ENCODE measurements at places on chromosomes 7 and 10. TPM values are rescaled to one million over a fixed set of nuclear protein-coding genes. Genes with fewer than 3 reads are reported as not detected.
A peak's percentile ranks its signal among the peaks of the same experiment; 100 is the strongest.

- no peak overlapping the region for H3K4me3 ChIP-seq
- H3K4me1 ChIP-seq, result peaks cover 37% of the 10 kb centered on the region
- no peaks in the 10 kb centered on the region for H3K27me3 ChIP-seq
- no peak for DNase-seq
- H3K27ac ChIP-seq, result no peak overlapping the region
- H3K36me3 ChIP-seq, result no peaks in the 10 kb centered on the region
Observed at GRCh38 chr10:72697716-72698115, 5.8 kb downstream of the MCU start.

DNA sequence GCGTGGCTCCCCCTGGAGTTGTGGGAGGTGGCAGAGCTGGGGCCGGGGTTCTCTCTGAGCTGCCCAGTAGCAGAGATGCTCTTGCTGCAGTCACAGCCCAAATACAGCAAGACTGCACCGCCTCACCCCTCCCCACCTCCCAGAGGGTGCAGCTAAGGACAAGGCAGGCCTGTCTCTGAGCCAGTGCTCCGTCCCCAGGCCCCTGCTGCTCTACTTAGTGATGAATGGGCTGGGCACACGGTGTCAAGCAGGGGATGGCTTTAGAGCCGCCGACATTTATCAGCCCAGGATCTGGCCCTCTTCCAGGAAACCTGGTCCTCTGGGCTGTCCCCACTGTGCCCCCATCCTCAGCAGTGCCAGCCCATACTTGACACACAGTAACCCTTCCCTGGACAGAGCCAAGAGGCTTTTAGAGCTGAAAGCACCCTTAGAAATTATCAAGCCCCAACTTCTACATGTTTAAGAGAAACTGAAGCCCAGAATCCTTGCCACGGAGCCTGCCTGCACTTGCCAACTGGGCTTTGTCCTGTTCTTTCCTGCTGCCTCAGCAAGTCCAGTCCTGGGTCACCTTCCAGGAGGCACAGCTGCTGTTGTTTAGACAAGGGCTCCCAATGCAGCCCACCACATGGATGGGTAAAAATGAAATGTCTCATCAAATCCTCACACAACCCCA lies 137.1 kb upstream of the UNC5B start:
- no peaks in the 10 kb centered on the region for H3K4me1 ChIP-seq
- DNase-seq, result peak; percentile 44
- peaks cover 42% of the 10 kb centered on the region for H3K27me3 ChIP-seq
- H3K4me3 ChIP-seq, result no peak overlapping the region
- H3K36me3 ChIP-seq, result no peaks in the 10 kb centered on the region

Gene TMEM176A
- not detected for total RNA-seq

- H3K27me3 ChIP-seq, result no peaks in the 10 kb centered on the region
- H3K4me3 ChIP-seq, result peak overlapping the region; percentile 16
- H3K27ac ChIP-seq, result peak overlapping the region; percentile 98
- H3K36me3 ChIP-seq, result no peaks in the 10 kb centered on the region
Observed at GRCh38 chr10:122310311-122311050, 39.4 kb downstream of the BTBD16 start.
